ENCODE measurements at places on chromosomes 16 and 17.

DNA sequence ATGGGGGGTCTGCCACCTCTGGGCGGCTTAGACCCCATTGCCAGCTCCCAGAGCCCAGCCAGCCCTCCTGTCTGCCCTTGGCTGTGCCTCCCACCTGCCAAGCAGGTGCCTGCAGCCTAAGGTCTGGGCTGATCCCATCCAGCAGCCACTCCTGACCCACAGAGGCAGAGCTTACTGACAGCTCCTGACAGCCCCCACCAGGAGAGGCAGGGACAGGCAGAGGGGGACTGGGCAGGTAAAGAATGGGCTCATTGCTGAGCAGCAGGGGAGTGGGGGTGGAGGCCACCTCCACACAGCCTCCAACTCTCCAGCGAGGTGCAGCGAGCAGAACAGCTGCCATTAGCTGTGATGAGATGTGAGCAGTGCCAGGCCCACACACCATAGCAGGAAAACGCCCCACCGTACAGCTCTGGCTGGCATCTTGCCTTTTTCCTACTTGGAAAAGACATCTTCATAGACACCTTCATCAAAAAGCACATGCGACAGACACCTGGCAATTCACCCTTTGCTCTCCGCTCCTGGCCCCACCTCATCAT is 164.4 kb downstream of the C16orf78 start:
- no peaks in the 10 kb centered on the region for H3K27me3 ChIP-seq
- no peaks in the 10 kb centered on the region for H3K4me1 ChIP-seq
- no peak overlapping the region for H3K4me3 ChIP-seq
- H3K36me3 ChIP-seq: no peaks in the 10 kb centered on the region

DNA sequence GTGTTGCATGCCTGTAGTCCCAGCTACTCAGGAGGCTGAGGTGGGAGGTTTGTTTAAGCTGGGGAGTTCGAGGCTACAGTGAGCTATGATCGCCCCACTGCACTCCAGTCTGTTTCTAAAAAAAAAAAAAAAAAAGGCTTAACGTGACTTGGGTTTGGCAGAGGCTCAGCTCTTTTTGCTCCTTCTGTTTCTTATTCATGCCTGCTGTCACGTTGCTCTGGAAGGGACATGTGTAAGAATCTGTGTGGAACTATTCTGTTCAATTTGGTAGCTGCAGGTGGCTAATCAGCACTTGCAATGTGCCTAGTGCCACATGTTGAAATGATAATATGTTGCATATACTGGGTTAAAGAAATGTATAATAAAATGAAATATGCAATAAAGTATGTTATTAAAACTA is 20.9 kb upstream of the SYT17 start:
- H3K27ac ChIP-seq: no peak overlapping the region
- H3K27me3 ChIP-seq: 0 out of 2 replicates have a peak, but pooled peaks cover 2% of the 10 kb centered on the region
- no peak for DNase-seq
- H3K4me3 ChIP-seq: no peak overlapping the region
- no peaks in the 10 kb centered on the region for H3K36me3 ChIP-seq

GRCh38 chr17:78915872-78916632 is 9.1 kb downstream of the TIMP2 start:
- H3K4me3 ChIP-seq: no peak overlapping the region
- no peak for DNase-seq
- no peaks in the 10 kb centered on the region for H3K36me3 ChIP-seq
- no peaks in the 10 kb centered on the region for H3K27me3 ChIP-seq

GRCh38 chr16:69501956-69502745 is 63.6 kb upstream of the NFAT5 start:
- no peak overlapping the region for H3K4me3 ChIP-seq
- DNase-seq: no peak
- peak overlapping the region; percentile 13 for H3K27ac ChIP-seq
- no peaks in the 10 kb centered on the region for H3K36me3 ChIP-seq
- H3K4me1 ChIP-seq: no peaks in the 10 kb centered on the region

GRCh38 chr17:17710728-17711541 is 29.7 kb downstream of the RAI1 start:
- no peaks in the 10 kb centered on the region for H3K36me3 ChIP-seq
- peaks cover 95% of the 10 kb centered on the region for H3K4me1 ChIP-seq
- H3K4me3 ChIP-seq: peak overlapping the region; percentile 1
- no peak for DNase-seq
- H3K27me3 ChIP-seq: no peaks in the 10 kb centered on the region
- H3K27ac ChIP-seq: peak overlapping the region; percentile 95

GRCh38 chr16:81995651-81996050 is 15.6 kb downstream of the SDR42E1 start:
- H3K36me3 ChIP-seq: no peaks in the 10 kb centered on the region
- no peak overlapping the region for H3K27ac ChIP-seq
- DNase-seq: no peak
- 0 out of 2 replicates have a peak, but pooled peaks cover 2% of the 10 kb centered on the region for H3K4me1 ChIP-seq
- no peak overlapping the region for H3K4me3 ChIP-seq

- H3K4me3 ChIP-seq: no peak overlapping the region
- H3K4me1 ChIP-seq: no peaks in the 10 kb centered on the region
- no peaks in the 10 kb centered on the region for H3K27me3 ChIP-seq
- DNase-seq: no peak
- H3K36me3 ChIP-seq: peaks cover 2% of the 10 kb centered on the region
These were observed 25.3 kb downstream of the DBNDD1 start for GRCh38 chr16:89993971-89994370.

DNA sequence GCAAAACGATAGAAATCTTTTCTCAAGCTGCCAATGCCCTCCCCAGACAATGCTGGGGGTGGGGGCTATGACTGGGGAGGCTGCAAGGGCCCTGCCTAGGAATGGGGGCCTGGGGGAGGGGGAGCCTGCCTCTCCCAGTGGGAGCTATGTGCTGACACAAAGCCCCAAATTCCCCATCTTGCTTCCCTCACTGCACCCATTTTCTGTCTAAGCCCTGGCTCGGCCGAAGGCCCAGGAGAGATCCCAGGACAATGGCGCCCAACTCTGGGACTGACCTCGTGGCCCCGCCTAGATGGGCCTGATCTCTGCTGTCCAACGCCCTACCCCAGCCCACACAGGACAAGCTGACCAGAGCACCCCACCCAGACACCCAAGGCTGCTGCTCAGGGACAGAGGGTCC is 11.1 kb upstream of the KCNJ12 start:
- DNase-seq: no peak
- no peak overlapping the region for H3K27ac ChIP-seq
- no peaks in the 10 kb centered on the region for H3K4me1 ChIP-seq
- H3K36me3 ChIP-seq: no peaks in the 10 kb centered on the region
- no peak overlapping the region for H3K4me3 ChIP-seq

DNA sequence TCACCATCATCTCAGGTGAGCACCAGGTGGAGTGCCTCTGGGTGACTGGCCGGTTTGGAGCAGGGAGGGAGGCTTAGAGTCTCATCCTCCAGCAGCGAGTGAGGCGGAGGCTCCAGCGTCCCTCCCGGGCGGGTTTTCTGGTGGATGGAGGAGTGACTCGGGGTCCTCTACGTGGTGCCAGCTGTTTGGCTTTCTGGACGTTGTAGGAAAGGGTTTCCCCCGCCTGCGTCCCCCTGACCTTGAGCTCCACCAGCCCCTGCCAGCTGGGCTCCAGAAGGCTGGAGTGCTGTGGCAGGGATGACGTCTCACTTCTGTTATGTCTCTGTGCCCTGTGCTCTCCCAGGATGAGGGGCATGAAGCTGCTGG is 522 bp downstream of the DNASE1 start:
- peaks cover 17% of the 10 kb centered on the region for H3K4me1 ChIP-seq
- H3K4me3 ChIP-seq: no peak overlapping the region
- no peak for DNase-seq
- H3K36me3 ChIP-seq: peaks cover 2% of the 10 kb centered on the region
- H3K27me3 ChIP-seq: no peaks in the 10 kb centered on the region

- DNase-seq: no peak
- no peak overlapping the region for H3K4me3 ChIP-seq
- no peak overlapping the region for H3K27ac ChIP-seq
- H3K36me3 ChIP-seq: no peaks in the 10 kb centered on the region
- H3K27me3 ChIP-seq: no peaks in the 10 kb centered on the region
These were observed 11.8 kb downstream of the GGA3 start for GRCh38 chr17:75249564-75249963.

- H3K27me3 ChIP-seq: no peaks in the 10 kb centered on the region
- no peak overlapping the region for H3K4me3 ChIP-seq
- no peak overlapping the region for H3K27ac ChIP-seq
- DNase-seq: no peak
These were observed 16.6 kb upstream of the ACSF3 start for GRCh38 chr16:89077076-89077475.

Measured in Panc1 (cell line).